ENCODE measurements at places on chromosomes 16 and 17.

DNA sequence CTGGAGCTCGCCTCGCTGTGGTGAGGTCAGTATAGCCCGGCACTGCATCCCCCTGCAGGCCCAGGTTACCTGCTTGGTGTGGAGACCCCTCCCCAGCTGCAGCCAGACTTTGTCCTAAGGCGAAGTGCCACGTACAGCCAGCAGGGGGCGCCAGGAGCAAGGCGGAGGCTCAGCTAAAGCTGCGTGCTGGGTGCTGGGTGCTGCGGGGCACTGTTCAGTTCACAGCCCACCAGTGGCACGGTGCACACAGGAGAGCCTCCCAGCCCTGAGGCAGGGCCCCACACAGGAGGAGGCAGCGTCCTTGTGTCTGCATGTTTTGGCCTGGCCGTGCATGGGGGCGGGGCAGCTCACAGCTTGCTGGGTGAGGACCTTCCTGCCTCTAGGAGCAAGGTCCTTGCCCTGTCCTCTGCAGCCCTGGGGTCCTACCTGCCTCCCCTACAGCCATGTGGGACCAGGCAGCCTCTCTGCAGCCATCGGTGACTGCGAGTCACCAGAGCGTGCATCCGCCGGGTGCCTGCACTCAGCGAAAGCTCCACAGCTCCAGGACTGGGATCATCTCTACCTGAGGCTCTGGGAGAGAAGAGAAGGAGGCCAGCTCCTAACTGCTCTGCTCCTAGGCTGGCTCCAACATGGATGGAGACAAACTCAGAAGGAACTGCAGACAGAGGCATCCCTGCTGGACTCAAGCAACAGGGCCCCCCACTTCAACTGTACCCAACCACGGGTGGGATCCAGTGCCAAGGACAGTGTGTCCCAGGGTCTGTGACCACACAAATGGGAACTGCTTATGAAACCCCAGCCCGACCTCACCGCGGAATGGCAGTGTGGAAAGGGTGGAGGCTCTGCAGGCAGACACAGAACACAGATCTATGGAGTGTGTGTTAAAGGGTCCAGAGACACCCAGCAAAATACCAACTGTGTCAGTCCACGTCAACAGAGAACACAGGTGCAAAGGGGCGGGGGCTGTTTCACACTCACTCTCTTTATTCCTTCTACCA is 19.0 kb downstream of the SLC7A5 start:
- peak; percentile 77 for DNase-seq

GRCh38 chr16:58582133-58582532 is 47.5 kb downstream of the CNOT1 start:
- peak; percentile 64 for DNase-seq

- DNase-seq: peak; percentile 14
Measured at GRCh38 chr16:57612494-57612893, 15.9 kb upstream of the ADGRG1 start.

- DNase-seq: no peak
Measured at GRCh38 chr17:65656390-65657250, 95.2 kb upstream of the AXIN2 start.

- no peak for DNase-seq
Measured at GRCh38 chr17:79996291-79996690, 39.4 kb downstream of the TBC1D16 start.

- no peak for DNase-seq
Measured at GRCh38 chr16:84115919-84116719, 623 bp downstream of the MBTPS1 start.

GRCh38 chr17:62626719-62627218 is 701 bp upstream of the MRC2 start:
- no peak for DNase-seq

DNA sequence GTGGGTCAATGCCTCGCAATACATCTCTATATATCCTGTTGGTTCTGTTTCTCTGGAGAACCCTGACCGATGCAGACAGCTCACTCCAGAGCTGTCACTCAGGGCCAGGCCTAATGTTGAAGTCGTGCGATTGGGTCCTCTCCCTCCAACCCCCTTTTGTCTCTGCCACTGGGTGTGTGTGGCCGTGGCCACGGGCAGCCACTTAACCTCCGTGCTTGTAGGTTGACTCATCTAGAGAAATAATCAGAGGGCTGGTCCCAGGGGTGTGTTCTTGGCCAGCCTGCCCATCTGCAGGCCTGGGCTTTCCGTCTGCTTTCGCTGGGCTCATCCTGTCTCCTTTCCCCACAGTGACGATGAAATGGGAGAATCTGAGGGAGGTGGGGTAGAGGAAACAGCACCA is 7.4 kb downstream of the ADAD2 start:
- DNase-seq: no peak

- DNase-seq: peak; percentile 91
Measured at GRCh38 chr17:29155227-29155965, 24.8 kb downstream of the MYO18A start.
